ENCODE measurements at places on chromosomes 4 and X. TPM values are rescaled to one million over a fixed set of nuclear protein-coding genes. Genes with fewer than 3 reads are reported as not detected.

DNA sequence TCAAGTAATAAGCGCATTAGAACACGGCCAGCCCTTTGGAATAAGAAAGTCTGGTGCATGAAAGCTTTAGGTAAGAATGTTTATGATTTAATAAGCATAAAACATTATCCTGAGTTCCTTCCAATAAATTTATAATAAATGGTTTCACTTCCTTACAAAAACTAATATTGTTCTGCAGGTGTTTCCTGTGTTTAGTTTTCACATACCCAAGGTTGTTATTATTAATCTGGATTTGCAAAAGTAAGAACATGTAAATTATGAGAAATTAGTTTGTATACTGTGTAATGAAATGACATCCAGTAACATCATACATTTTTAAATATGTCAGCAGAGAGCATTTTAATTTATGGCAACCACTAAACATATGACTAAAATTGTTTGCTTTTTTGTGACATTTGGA, 72.1 kb downstream of the BANK1 start:
- no peak for DNase-seq

DNA sequence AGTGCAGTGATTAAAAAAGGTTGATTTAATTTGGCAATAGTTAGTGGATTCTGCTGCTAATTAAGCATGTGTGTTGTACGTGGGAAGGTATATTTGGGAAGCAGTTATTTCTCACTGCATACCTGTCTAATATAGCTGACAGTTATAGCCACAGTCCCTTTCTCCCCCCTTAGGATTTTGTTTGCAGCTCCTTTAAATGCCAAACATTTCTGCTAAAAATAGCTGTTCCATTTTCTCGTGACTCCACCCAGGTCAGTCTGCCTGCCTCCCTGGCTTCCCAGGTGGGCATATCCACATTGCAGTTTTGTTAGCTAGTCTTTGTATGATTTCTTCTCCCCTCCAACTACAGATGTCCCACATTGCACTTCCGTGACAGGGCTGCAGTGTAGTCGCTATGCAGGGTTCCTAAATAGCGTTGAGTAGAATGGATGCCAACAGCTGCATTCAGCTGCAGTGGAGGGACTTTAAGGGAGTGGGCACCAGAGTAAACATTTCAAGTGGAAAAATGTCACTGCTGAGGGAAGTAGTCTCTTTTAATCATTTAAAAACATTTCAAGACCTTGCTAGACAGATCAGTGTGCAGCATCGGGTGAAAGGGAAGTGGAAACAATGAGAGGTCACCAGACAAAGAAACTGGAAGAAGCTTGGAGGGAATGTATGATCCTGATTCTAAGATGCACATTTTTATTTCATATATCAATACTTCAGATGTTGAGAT, 326.3 kb downstream of the RAPGEF2 start:
- DNase-seq, result no peak

DNA sequence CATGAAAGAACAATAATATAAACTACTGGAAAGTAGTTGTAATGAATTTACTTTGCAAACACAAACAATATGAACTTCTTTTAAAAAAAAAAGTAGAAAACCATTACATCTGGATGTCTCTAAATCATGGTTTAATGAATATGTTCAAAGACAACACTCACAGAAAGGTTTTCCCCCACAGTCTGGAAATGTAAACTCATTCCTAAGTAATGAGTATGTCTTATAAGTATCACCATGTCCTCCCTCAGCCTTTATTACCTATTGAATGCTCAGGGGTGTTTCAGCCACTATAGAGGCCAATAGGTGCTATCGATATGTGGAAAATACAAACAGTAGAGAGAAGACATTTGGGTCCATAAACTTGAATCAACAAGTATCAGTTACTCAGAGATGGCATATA, 186.7 kb downstream of the PALLD start:
- DNase-seq, result no peak

GRCh38 chr4:114021451-114021850, 42.0 kb upstream of the ARSJ start:
- no peak for DNase-seq

DNA sequence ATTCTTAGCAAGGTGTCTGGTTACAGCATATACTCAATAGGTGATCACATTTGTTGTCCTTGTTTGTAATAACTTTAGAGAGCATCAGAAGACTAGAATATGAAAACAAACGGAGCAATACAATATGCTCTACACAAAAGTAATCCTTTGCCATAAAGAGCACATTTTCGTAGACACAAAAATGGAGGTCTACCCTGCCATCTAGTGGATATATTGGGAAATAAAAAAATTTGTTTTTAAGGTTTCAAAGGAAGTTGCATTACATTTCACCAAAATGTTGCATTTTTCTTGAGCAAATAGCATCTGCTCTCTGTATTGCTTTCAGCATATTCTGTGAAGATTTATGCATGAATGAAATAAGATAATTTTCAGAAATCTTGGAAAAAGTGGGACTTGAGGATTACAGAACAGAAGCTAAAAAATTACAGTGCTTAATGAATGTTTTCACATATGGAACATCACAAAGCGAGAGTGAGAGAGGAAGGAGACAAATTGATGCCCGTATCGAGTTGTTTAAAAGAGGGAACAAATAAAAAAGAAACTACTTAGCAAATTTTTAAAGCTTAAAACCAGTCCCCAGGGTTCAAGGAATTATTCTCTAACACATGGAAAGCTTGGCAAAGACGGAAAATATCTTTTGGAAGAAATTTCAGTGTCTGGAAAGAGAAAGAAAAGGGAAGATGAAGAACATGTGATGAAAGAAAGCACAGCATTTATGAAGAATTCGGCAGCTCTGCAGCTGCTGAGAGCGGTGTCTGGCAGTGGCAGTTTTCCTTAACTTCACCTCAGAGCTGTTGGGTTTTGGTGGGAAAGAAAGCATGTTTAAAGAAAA, 390.1 kb downstream of the ANKRD50 start:
- no peak for DNase-seq

DNA sequence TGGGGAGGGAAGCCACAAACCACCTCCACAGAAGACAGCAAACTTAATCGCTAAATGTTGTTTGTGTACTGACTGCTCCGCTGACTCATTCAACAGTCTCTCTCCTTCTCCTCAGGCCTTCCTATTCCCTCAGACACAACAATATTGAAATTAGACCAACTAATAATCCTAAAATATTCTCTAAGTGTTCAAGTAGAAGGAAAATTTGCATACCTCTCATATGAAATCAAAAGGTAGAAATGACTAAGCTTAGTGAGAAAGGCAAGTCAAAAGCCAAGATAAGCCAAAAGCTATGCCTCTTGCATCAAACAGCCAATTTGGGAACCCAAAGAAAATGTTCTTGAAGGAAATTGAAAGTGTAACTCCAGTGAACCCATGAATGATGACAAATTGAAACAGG, 75.7 kb upstream of the ARHGAP24 start:
- DNase-seq, result no peak

GRCh38 chr4:142274137-142274536, 572.0 kb downstream of the INPP4B start:
- DNase-seq, result no peak

GRCh38 chrX:9349572-9350494, 115.0 kb upstream of the TBL1X start:
- no peak for DNase-seq

DNA sequence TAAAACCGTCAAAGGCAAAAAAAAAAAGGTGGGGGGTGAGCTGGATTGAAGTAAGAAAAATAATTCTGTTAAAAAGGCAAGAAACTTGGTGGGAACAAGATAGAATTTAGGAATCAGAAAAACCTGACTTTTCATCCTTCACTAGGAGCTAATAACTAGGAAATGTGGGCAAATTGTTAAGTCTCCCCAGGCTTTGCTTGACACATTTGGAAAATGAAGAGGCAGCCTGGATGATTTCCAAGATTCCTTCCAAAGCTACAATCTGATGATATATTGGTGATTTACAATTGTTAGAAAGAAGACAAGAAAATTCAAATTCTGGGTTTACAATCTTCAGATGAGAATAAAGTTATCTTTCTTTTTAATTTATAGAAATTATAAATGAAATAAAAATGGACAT, 1062.5 kb downstream of the ADGRL3 start:
- DNase-seq, result no peak

DNA sequence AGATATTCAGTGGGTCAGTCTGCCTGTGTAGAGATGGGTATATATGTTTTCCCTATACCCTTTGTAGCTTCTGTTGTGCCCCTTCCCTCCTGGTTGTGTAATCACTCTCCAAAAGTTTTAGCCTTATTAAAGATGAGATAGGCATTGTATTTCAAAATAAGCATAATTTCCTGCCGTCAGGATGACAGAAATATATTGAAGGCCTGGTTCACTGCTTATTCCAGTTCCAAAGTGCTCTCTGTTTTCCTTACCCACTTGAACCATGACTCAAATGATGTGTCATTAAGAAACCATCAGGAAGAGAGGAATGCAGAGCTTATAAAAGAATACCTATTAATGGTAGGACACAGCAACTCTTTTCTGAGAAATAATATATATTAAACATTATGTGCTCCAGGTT, 178.5 kb downstream of the GABRB1 start:
- DNase-seq, result no peak

DNA sequence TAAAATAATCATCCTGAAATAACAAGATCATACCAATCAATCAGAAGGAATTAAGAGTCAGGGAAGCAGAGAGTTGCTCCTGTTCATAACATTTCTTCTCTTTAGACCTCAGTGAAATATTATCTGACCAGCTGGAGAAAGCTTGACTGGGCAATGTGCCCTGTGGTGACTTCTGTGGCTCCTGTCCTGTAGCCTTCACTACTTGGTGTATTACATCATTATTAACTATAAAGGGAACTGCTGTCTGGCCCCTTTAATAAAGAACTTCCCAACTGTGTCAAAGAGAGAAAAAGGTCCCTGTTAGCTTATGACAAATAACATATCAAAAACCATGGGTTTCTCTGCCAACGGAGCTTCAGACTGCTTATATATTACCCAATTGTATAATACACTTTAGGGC, 18.0 kb downstream of the OPHN1 start:
- no peak for DNase-seq

GRCh38 chr4:101040776-101041175, 306.6 kb downstream of the PPP3CA start:
- DNase-seq, result no peak

DNA sequence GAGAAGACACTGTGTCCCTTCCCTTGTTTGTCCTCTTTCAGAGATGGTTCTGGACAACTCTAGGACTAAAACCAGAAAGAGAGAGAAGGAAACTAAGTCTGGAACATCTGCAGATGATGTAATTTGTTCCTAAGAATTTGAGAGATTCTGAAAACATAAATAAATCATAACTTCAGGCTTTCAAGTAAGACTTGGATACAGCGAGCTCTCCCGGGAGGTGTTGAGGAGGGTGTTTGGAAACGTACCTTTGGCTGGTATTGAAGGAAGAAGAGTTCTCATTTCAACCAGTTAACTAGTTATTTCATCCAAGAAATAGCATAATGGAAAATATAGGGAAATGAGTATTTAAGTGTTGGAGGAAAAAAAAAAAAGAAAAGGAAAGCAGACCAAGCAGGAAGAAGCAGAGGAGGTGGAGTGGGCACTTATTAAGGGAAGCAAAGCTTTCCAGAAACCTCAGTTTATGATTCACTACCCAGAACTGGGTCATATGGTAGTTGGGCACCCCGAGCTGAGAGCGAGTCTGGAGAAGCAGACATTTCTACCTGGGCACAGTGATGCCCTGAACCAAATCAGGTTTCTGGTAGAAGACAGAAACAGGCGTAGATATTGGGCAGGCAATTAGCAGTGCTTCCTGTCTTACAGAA, 26.9 kb downstream of the CCNG2 start:
- DNase-seq, result no peak

DNA sequence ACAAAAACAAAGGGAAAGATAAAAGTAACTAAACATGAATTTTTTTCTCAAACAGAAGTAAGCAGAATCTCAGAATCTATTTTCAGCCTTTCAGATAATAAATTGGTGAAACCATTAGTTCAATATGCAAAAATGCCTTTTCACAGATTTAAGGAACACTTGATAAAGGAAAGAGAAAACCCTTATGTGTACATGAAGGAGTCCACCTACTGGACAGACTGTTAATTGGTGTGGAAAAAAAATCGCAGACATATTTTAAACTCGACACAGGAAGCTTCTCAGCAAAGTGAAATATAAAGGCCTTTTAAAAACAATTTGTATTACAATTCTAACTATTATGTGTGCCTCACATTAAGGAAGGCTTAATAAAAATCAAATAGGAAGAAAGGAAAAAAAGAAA, 22.3 kb downstream of the COX7B2 start:
- DNase-seq, result no peak

DNA sequence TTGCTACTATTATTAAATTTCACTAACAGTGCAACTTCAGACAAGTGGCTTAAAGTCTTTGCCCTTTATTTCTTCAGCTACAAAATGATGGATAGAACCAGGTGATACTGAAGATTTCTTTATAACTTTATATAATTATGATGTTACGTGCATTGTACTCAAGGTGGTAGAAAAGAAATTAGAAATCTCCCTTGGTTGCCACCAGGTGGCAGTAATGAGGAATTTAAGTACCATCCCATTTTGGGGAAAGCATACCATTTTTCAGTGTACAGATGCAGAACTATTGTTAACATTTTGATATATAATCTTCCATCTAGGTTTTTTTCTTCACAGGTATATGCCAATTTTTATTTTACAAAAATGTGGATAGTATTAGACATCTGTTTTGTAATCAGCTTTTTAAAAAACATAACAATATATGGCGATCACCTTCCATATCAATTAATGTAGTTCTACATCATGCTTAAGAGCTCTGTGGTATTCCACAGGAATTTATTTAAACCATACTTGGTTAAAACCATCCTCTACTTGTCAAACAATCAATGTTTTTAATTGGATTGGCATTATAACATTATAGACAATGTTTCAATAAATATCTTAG, 37.7 kb upstream of the RAB33B start:
- no peak for DNase-seq

DNA sequence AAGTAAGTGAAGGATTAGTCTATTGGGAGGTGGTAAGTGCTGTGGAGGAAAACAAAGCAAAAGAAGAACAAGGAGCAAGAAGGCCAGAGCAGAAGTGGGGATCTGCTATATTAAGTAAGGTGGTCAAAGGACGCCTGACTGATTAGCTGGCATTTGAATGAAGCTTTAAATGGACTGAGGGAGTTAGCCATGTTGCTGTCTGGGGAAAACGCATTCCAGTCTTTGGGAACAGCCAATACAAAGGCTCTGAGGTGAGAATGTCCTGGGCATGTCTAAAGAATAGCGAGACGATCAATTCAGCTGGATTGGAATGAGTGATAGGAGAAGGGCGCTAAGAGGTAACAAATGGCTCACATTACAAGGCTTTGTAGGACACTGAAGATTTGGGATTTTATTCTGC, 48.5 kb upstream of the ATOH1 start:
- DNase-seq, result no peak

GRCh38 chr4:140829825-140830224, 73.6 kb upstream of the TBC1D9 start:
- no peak for DNase-seq

GRCh38 chr4:149353241-149353640, 462.4 kb downstream of the IQCM start:
- DNase-seq, result no peak

The SERTM2 gene
- total RNA-seq, result not detected

The SSX2 gene
- not detected for total RNA-seq

The PJA1 gene
- 20.1 TPM for total RNA-seq

The YY2 gene
- 1.7 TPM for total RNA-seq

The TASL gene
- 9.0 TPM for total RNA-seq

The PABPC4L gene
- total RNA-seq, result not detected

The EDNRA gene
- not detected for total RNA-seq

The NAP1L3 gene
- 0.64 TPM for total RNA-seq
